ENCODE measurements at places on chromosomes 12 and 14.

DNA sequence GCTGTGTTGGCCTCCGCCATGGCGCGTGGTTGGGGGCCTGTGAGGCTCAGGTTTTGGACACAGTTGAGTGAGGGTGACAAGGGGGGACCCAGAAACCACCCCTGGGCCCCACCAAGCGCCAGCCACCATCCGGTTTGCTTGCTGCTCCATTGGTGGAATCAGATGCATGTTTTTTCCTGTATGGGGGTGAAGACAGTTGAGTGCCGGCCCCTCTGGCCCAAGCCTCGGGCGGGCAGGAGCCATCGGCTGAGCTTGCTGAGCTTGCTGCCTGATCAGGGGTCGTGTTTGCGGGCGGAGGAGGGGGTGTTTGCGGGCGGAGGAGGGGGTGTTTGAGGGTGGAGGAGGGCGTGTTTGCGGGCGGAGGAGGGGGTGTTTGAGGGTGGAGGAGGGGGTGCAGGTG lies 6.4 kb downstream of the PGAM5 start:
- DNase-seq, result no peak

GRCh38 chr14:37603688-37604251 lies 8.3 kb downstream of the TTC6 start:
- DNase-seq, result no peak

- DNase-seq, result no peak
Observed at GRCh38 chr14:35806006-35806907, 2.8 kb downstream of the RALGAPA1 start.

- no peak for DNase-seq
Observed at GRCh38 chr12:43884683-43885410, 49.0 kb downstream of the TMEM117 start.

DNA sequence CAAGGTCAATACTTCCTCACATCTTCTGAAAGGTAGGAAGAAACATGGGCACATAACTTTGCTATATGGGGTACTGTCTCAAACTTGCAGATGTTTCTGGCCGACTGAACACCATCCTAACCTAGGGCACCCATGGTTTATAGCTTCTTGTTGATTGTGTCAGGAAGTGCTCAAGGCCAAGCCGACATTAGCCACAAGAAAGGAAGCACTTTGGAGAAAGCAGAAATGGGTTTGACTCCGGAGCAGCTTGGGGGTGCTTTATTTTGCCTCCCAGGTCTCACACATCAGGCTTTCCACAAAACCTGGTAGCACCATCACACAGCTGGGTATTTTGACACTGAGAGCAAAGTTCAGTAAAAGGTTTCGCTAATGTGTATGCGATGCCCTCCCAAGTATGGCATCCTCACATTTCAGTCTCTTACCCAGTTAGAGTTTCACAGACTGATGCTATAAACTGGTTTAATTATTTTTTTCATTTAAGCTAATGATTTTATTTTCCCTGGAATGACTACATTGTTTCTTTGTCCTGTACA lies 25.2 kb upstream of the BHLHE41 start:
- no peak for DNase-seq

DNA sequence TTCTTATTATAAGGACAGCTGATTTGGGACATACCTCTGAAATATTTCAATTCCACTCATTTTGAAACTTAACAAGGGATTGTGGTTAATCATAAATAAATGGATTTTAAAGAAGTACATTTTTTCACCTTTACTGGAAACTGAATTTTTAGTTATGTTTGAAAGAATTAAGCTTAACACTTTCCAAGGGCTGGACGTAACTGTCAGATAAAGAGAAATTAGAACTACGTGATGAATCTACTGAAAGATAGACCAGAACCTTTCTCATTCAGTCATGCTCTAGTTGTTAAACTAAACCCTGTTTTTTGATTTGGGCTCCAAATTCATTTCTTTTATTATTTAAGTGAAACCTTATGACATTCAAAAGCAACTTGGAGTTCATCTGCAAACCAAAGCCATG lies 1892.1 kb upstream of the SEL1L start:
- no peak for DNase-seq

DNA sequence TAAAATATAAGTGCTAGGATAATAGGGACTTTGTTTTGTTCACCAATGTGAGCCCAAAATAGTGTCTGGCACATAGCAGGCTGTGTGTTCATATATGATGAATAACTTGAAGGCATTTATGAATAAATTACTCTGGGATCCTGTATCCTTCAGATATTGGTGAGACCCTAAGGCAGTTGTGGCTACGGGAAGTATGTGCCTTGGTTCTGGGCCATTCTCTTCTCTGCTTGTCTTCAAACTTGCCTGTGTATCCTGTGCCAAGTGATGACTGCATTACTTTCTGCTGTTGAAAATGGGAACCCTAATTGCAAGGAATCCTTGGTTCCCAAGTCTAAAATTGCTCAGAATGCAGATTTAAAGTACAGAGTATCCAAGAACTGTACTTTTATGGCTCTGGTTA lies 67.6 kb upstream of the KTN1 start:
- no peak for DNase-seq

DNA sequence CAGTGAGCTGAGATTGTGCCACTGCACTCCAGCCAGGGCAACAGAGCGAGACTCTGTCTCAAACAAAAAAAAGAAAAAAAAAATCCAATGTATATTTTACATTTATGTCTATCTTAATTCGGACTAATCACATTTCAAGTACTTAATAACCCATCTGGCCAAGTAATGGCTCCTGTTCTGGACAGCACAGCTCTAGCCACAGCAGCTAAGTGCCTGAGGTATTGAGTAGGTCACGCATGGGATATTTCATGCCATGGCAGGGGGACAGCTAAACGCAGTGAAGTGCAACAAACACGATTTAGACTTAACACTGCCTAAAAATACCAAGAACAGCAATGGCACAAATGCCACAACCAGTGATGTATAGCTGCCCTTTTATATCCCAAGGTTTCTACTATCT lies 8.0 kb downstream of the BAZ1A start:
- no peak for DNase-seq

DNA sequence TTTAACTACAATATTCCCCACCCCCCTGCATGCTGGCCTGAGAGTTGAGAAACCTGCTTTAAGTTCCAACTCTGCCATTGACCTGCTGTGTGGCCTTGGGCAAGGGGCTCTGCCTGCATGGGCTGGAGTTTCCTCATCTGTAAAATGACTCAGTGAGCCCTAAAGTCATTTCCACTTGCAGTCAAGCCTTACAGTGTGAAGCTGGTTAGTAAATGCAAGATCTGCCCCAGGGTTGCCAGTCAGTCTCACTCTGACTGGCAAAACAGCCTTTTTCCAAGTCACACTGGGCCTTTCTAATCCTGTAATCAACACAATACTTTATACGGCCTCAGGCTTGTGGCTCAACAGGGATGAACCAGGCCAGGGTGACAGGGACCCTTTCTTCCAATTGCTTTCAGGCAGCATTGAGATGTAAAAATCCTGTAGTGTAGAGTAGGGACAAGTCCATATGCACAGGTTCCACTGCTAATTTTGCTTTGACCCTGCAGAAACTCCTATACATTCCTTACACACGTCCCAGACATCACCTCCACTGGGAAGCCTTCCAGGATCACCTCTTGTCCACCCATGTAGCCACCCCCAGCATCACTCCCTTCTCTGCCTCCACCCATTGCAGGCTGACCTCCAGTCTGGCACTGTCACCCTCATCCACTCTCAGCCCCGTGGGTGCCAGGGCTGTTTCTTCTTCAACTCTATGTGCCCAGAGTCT lies 42.6 kb upstream of the PRIMA1 start:
- no peak for DNase-seq

- no peak for DNase-seq
Observed at GRCh38 chr12:112463478-112463877, 44.7 kb downstream of the PTPN11 start.

DNA sequence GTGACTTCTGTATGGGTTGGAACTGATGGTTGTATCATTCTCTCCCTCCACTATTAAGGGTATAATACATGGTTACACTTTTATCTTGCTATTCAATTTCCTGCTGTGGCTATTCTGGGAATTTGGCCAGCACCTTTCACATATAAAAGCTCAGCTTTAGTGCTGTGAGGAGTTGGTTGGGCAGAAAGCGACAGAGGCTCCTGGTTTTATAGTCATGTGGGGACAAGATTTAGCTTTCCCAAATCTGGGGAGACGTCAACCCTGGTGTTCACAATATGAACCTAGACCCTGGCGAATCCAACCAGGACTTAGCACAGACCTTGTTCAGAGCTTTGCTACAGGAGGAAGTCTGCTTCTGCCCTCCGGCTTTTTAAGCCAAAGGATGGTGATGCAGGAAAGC lies 36.5 kb downstream of the FOS start:
- DNase-seq, result no peak

- peak; percentile 82 for DNase-seq
Observed at GRCh38 chr12:120528861-120529525, at the start of gene COQ5. Gene COQ5 (minus strand): TSS chr12:120529158. CDS start chr12:120529141, 17 bp downstream.

GRCh38 chr14:80554139-80554538 lies 342.8 kb upstream of the DIO2 start:
- DNase-seq, result no peak

GRCh38 chr14:54106661-54107377 lies 150.2 kb upstream of the BMP4 start:
- DNase-seq, result no peak

GRCh38 chr12:25558586-25558985 lies 5.5 kb upstream of the LMNTD1 start:
- DNase-seq, result no peak

- DNase-seq, result no peak
Observed at GRCh38 chr12:52044292-52044983, 6.8 kb upstream of the NR4A1 start.

DNA sequence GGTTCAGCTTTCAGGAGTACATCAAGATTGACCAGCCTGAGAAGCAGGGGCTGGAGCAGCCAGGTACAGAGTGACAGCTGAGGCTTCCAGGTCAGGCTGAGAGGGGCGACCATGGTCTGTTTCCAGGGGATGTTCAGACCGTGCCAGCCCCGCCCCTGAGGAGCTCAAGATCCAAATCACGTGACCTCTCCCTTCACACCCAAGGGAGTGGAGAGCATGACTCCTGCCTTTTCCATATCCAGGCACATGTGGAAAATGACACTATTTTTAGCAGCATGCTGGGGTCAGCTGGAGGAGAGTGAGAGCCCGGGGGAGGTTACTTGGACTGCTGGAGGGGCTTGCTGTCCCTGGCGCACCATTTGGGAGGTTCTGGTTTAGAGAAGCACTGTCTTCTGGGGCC lies 92.7 kb downstream of the B4GALNT3 start:
- no peak for DNase-seq

- no peak for DNase-seq
Observed at GRCh38 chr14:91313852-91314251, 69.3 kb upstream of the GPR68 start.

GRCh38 chr14:24122898-24123297 lies 7.6 kb upstream of the FITM1 start:
- DNase-seq, result no peak

DNA sequence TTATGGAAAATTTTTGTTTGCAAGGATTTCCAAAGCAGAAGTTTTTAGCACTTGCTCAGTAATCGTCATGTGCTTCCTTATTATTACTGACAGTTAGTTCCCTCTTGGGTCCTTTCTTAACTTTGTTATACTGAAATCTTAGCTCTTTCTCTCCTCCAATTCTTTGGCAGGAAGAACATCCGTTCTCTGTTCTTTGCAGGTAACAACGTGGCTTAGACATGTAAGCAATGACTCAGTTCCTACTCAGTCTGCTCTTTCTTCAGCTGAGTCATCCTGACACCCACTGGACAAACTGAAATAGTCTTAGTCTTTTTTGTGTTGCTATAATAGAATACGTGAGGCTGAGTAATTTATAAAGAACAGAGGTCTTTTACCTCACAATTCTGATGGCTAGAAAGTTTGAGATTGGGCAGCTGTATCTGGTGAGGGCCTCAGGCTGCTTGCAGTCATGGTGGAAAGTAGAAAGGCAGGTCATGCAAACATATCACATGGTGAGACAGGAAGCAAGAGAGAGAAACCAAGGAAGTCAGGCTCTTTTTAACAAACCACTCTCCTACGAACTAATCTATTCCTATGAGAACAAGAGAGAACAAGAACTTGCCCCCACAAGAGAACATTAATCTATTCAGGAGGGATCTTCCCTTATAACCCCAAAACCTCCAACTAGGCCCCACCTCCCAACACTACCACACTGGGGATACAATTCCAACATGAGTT lies 49.2 kb downstream of the TESPA1 start:
- peak; percentile 49 for DNase-seq

DNA sequence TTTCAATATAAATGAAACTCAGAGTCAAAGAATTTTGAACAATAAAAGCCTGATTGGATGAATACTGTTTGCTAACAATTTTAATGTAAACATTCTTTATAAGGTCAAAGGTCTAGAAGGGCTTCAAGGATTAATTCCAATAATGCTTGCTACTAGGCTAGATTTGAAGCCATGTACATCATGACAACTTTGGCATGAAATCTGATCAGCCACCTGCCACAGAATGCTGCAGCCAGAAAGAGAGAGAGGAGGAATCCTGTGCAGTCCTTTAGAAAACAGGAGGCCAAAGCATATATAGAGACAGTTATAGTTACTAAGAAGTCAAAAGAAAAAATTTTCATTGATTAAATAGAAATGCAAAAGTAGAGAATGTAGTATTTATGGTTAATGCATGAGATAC lies 47.1 kb downstream of the ABCD2 start:
- no peak for DNase-seq

GRCh38 chr12:129873833-129874208 lies 30.0 kb downstream of the TMEM132D start:
- DNase-seq, result no peak

- DNase-seq, result no peak
Observed at GRCh38 chr14:50667684-50667995, 466 bp downstream of the SAV1 start.

DNA sequence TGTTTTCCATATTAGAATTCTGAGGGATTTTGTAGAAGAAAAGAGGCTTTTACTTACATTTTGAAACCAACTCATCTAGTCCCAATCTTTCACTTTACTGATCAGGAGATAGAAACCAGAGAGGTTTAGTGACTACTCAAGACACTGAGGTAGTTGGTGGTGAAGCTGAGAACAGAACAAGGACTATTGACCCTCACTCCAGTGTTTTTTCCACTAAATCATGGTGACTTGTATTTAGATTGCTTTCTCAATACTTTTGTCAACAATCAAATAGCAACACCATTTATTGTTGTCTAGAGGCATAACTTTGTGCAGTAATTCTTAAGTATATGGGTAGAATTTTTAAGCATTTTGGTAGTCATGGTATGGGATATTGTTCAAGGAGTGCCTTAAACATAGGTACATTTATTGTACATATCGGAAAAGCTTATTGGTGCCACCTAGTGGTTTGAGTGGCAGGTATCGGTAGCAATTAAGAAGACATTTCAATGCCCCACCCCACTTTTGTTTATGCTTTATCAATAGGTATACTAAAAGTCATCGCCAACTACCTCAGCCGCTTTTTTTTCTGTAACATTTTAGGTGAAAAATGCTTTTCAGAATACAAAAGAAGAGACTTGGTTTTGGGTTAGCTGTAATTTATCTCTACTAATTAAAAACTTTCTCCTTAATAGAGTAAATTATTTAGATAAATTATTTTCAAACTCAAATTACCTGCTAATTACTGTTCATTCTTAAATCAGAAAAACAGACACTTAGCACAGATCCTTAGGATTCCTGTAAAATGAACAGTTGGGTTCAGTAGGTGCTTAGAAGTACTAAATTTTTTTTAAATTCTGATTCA lies 47.3 kb upstream of the PAWR start:
- DNase-seq, result no peak
